CD4-positive, alpha-beta T cell treated with Interleukin-12 subunit alpha and Interleukin-12 subunit beta, for 1 hour (primary cell): ENCODE measurements at places on chromosomes 4 and X.
A peak's percentile ranks its signal among the peaks of the same experiment; 100 is the strongest.

DNA sequence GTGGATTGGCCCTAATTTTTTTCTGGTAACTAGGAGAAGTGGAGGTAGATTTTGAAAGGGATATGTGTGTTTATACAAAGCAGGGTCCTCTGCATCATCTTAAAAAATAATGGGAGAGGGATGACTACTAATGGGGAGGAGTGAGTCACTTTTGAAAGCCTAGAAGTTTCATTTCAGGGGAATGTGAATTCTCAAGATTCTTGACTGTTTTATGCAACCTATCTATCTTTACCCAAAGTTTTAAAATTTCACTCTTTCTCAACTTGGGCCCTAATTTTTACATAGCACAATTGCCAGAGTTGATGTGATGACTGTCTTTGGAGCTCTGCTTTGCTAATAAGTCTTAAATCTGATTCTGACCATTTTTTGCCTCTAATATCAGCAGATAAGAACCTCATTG lies 445.2 kb downstream of the GRXCR1 start:
- DNase-seq: no peak

DNA sequence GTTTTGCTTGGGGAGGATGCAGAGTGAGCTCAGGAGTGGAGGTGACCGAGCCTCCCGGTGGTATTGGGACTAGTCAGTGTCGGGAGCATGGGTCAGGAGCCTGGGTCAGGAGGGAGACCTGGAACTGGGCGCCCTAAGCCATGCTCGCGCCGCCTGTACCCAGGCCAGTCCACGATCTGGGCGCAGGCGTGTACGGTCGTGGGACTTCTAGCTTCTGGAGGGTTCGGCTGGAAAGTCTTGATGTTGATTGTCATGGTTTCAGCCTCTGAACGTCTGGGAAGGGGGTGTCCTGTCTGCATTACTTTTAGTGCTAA lies 244 bp downstream of the EIF2S3 start:
- DNase-seq: no peak

- DNase-seq: peak; percentile 20
These were observed 87.1 kb upstream of the FAM9C start for GRCh38 chrX:13131396-13132137.

- DNase-seq: no peak
These were observed 197.7 kb upstream of the MAB21L2 start for GRCh38 chr4:150384249-150384648.

- no peak for DNase-seq
These were observed 29.2 kb downstream of the FANCB start for GRCh38 chrX:14843666-14844065.

DNA sequence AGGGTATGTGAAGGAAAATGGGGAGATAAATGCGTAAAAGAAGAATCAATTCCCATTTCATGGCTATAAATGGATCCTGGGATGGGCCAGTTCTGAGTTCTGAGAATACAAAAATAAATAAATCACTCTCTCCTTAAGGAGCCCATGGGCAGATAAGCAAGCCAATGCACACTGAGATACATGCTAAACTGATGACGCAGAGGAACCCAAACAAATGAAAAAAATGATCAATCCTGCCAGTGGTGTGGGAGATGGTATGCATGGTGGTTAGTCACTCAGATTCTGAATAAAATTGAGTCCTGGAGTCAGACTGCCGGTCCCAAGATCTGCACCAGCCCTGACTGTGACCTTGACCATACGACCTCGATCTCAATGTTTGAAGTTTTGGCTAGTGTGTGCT lies 59.7 kb downstream of the NEIL3 start:
- DNase-seq: no peak

DNA sequence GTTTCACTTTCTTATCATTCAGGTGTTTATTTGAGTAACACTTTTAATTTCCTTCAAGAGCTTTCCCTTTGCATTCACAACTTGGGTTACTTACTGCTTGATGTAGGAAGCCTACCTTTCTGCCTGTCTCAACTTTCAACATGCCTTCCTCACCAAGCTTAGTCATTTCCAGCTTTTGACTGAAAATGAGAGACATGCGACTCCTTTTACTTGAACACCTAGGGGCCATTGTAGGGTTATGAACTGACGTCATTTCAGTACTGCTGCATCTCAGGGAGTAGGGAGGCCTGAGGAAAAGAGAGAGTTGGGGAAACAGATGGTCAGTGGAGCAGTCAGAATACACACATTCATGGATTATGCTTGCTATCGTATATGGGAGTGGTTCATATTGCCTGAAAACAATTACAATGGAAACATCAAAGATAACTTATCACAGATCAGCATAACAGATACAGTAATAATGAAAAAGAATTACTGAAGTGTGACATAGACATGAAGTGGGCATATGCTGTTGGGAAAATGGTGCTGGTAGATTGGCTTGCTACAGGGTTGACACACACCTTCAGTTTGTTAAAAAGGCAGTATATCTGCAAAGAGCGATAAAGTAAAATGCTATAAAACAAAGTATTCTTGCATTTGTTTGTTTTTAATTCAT lies 25.7 kb downstream of the USP53 start:
- DNase-seq: no peak

DNA sequence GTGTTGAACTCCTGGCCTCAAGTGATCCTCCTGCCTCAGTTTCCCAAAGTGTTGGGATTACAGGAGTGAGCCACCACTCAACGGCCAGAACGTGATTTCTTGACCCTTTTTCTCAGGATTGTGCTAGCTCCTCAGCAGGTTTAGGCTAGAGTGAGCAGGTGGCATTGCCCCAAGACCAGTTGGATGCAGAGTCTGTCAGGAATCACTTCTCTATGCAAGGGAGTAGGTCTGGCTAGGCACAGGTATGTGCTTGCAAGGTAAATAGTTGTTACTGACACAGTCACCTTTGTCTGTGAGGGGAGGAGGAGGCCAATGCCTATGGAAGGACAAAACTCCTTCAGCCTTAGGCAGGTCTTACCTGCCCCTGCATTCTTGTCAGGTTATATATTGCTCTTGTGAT lies 24.2 kb downstream of the SLC25A5 start:
- no peak for DNase-seq

DNA sequence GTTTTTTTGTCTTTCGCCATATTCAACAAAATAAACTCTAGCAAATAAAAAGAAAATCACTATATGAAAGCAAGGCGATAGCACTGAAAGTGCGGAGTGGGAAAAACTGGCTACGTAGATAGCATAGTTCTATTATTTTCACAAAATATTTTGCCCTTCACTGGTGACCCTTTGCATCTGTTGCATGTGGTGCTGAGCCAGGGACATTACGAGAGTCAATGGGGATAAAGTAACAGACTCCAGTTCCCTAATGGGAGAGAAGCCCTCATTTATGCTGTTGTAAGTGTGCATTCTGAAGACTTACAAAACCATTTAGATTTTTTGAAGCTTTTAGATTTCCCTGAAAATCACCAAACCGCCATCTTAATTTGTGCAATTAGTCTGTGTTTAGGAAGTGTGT lies 501.6 kb downstream of the PPARGC1A start:
- DNase-seq: no peak

DNA sequence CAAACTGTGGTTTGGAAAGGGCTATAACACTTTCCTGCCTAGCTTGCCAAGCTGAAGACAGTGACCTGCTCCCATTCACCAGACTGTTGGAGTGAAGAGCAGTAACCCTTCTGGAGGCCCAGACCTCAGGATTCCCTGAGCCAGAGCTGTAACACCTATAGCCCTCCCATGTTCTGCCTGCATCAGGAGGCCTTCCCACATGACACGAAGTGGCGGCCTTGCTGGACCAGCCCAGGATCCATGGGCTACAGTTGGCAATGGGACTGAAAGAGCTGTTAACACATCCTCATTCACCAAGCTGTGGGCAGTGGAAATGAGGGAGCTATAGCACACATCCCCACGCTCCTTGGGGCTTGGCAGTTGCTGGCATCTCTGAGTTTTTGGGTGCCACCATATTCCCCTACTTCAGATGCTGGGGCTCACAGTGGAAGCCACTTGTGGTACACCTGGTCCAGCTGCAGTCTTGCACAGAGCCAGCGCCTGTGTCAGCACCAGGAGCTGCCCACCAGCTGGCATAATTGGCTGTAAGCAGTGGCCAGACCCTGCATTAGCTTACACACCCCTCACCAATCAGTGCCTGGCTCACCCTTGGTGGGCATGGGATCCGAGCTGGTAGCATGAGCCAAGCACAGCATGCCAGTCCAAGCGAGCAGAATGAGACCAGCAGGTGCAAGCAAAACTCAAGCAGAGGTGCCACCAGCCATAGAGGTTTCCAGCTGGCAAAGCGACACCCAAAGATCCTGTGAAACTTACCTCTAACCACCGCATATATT lies 1029.3 kb downstream of the TECRL start:
- DNase-seq: no peak

DNA sequence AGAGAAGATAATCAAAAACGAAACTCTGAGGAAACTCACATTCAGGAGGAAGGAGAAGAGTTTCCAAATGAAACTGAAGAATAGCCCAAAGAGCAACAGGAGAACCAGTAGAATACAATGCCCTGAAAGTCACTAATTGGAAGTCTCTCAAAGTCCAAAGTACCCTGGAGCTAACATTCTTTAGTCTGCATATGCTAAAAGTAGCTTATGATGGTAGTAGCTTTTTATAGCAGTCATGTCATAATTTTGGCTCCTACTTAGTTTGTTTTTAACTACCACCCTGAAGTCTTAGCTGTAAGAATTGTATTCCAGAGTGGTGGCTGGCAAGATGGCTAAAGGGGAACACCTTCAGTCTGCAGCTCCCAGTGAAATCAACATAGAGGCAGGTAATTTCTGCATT lies 100.3 kb upstream of the FGF16 start:
- DNase-seq: no peak

- no peak for DNase-seq
These were observed 55.0 kb downstream of the LRBA start for GRCh38 chr4:150960079-150960478.

- no peak for DNase-seq
These were observed 1.3 kb upstream of the PLS3 start for GRCh38 chrX:115559672-115560071.
